ENCODE measurements at places on chromosomes 11 and 22.

GRCh38 chr11:132576706-132577105 lies 955.6 kb downstream of the OPCML start:
- DNase-seq = no peak

DNA sequence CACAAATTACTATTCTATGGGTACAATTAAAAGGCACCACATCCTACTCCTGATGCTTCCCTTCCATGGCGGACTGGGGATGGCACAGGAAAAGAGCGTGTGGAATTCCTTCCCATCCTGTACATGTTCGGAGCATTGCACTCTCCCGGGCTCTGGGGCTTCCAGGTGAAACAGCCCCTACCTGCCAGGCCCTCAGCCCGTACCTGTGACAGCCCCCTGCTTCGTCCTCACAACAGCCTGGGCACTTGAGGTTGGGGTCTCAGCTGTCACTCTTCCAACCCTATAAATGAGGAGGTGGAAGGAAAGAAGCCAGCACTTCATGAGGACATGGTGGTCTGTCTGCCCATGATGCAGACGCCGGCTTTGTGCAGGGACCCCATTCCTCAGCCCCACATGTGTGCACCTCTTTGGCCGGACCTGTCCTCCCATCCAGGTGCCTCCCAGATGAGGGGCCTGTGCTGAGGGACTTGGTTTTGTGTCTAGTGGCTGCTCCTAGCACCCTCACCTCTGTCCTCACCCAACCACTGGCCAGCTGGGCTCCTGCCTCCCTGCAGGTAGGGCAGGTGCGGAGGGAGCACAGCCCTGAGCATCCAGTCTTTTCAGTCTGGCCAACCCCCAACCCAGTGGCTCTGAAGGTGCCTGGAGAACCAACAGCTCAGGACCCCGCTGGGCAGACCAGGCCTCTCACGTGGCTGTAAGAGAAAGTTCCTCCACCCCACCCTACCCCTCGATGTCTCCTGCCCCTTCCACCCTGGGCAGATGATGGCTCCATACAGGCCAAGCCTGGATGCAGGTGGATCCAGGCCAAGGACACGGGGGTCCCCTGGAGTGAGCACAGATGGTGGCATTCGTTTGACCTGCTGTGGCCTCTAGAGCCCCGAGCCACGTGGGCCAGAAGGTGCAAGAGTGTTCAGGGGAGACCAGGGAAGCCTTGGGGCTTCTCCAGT lies 23.4 kb upstream of the WNT7B start:
- no peak for DNase-seq

DNA sequence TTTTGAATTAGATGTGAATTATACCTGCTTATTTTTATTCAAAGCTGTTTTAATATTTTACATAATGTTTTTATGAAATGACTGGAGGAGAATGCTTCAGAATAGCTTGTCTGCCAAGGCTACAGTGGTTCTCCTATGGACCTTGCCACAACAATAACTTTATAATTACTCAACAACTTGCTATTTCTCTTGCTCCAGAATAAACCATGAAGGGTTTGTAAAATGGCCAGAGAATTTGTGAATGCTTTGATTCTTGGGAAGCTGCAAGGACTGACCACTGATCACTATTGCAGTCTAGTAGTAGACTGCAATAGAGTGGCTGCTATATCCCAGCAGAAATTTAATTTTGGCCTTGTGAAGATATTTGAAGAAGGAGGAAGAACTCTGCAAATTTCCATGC lies 199.7 kb downstream of the FAT3 start:
- no peak for DNase-seq

- no peak for DNase-seq
Measured at GRCh38 chr11:19954899-19955298, 205.4 kb downstream of the DBX1 start.

GRCh38 chr11:112511911-112512310 lies 251.3 kb upstream of the PLET1 start:
- no peak for DNase-seq

- no peak for DNase-seq
Measured at GRCh38 chr22:28911304-28911690, 27.9 kb downstream of the ZNRF3 start.

GRCh38 chr22:40478338-40479125 lies 108.1 kb downstream of the SGSM3 start:
- no peak for DNase-seq

GRCh38 chr22:44689173-44689572 lies 12.8 kb upstream of the PRR5 start:
- DNase-seq = no peak

GRCh38 chr11:7577291-7578190 lies 63.7 kb downstream of the PPFIBP2 start:
- no peak for DNase-seq

DNA sequence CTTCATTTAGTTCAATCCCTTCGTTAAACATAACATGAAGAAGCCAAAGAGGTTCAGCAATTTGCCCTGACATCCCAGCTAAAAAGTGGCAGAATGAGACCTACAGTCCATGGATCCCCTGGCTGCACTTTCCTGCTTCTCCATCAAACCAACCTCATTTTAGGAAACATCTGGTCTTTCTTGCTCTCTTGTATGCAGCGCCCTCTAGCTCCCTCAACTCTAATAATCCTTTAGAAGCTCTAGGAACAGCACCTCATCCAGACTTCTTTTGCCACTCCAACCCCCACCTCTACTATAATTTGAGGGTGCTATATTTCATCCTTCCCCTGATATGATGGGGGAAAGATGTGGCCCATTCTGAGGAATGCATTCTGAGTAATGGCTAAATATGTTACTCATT lies 7.4 kb downstream of the CNTF start:
- DNase-seq = peak; percentile 61

- no peak for DNase-seq
Measured at GRCh38 chr22:32494971-32495370, 20.4 kb downstream of the FBXO7 start.

GRCh38 chr22:30334646-30335045 lies 7.9 kb upstream of the TBC1D10A start:
- no peak for DNase-seq

DNA sequence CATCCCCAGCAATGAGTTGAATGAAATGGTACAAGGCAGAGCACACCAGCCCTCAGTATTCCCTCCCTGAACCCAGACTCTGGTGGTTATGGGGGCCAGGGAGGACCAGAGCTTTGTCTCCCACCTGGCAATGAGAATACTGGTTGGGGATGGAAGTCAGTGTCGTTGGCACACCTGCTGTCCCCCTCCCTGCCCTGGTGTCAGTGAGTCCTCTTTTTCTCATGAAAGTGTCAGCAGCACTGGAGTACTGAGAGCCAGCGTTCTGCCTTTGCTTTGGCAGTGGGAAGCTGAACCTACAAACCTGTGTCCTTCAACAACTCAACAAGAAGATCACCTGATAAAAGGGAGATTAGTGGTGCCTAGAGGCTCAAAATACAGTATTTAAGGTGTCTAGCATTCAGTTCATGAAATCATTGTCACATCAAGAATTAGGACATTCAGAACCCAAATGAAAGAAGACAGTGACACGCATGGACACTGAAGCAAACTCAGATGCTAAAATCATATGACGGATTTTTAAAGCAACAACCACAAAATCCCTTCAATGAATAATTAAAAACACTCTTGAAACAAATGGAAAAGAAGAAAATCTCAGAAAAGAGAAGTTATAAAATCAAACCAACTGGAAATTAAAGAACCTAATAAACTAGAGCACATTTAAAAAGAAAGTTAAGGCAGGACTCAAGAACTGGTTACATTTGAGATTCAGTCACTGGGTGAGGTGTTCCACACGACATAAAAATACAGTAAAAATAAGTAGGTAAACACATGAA lies 77.5 kb upstream of the VPREB1 start:
- DNase-seq = no peak

- DNase-seq = no peak
Measured at GRCh38 chr11:102413497-102413896, 39.1 kb downstream of the TMEM123 start.

- DNase-seq = no peak
Measured at GRCh38 chr11:7656704-7657103, 16.6 kb downstream of the CYB5R2 start.

DNA sequence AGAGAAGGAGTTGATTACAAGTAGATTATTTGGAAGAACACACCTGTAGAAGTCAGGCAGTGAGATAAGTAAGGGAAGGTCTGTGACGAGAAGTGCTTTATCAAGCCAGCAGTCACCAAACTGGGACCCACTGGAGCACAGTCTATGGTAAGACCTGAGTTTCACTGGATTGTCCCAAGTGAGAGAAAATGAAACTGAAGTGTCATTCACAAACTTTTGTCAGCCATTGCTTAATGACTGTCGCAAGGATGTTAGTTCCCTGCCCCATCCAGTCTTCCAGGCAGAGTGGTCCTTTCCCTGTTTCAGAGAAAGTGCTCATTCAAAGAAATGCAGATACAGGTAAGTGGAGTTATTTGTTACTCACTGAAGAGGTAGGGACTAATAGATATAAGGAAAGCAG lies 728.0 kb upstream of the TENM4 start:
- no peak for DNase-seq

DNA sequence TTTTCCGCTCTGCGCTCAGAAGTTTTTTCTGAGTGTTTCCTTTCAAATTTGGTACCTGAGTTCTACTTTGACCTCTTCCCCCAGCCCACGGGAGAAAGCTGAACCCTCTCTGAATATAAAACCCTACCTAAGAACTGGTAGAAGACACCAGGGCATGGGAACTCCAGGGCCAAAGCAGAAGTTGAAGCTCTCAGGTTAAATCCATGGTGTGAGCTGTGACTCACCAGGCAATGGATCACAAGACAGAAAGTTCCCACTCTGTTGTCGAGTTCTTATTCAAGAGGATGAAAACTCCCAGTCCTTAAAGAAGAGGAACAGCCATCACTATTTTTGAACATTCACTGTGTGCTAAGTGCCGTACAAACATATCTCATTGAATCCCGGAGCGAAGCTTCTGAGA lies 8.9 kb downstream of the TMEM218 start:
- DNase-seq = no peak

GRCh38 chr11:45906965-45907611 lies at the start of gene FREY1:
Gene FREY1, minus strand, starts transcription at chr11:45907271. Its CDS starts 26 bp downstream, at chr11:45907245.
- DNase-seq = no peak

- DNase-seq = no peak
Measured at GRCh38 chr11:72241291-72241781, 2.6 kb downstream of the PHOX2A start.

DNA sequence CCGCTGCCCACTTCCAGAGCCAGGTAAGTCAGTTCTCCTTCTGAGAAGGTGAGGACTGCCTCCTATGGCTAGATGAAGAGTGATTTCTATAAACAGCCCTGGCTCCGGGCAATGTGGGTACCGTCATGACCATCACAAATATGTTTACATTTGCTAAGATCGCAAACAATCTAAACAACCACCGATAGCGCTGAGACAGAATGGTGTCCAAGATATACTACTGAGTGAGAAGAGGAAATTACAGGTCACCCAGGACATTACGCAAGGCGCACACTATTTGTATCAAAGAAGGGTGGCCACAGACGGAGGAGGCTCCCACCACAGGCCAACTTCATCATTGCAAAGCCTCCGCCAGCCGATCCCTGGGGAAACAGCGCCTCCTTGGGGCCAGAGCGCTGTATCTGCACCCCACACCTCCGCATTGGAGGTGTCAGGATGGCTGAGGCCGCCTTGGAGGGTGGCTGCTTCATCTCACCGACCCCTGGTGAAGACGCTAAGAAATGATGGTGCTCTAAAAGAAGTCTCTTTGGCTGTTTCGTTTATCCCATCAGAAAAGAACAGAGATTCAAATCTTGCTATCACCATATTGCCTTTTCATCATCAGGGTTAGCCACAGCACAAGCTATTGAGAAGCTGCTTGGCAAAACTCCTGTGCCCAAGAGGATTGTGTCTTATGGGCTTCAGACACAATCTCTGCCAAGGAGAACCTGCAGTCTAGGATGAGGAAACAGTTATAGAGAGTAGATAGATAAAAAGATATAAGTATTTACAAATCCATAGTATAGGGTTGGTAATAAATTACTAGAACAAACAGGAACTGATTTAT lies 12.3 kb upstream of the ASRGL1 start:
- DNase-seq = peak; percentile 49

DNA sequence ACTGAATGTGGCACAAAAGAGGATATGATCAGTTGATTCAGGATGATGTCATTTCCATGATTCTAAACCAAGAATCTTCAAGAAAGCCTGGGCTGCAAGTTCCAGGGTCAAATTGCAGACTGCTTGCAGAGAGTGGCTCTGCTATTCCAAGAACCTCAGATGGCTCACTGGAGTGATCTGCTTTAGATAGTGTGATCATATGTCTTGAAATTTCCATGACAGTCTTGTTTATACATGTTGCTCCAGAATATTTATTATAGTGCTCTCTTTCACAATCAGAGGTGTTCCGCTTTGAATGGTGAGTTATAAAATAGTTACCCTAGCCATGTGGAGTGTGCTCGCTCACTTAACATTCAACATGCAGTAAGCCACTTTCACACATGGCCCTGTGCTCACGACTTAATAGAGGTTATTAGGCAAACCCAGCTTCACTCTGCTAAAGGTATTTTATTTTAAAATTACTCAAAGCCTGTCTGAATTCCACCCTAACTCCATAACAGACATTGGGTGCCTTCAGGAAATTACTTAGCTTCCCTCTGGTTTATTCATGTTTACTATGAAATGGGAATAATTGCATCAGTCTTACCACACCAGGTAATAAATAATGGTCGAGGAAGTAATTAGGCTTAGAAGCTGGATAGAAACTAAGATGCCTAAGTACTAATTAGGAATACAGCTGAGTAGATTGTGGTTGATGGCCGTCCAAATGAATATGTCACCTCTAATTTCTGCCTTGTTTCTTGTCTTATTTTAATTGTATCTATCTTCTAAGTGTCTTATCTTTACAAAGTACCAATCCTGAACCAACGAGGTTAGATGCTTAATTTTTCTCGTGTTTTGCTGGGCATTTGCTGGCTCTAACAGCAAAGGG lies 187.9 kb downstream of the ETS1 start:
- DNase-seq = no peak

GRCh38 chr11:73174495-73174791 lies 32.3 kb upstream of the FCHSD2 start:
- DNase-seq = no peak

GRCh38 chr11:43532041-43532440 lies 148.5 kb upstream of the HSD17B12 start:
- DNase-seq = no peak

GRCh38 chr11:2091112-2091746 lies 48.0 kb downstream of the IGF2 start:
- no peak for DNase-seq

DNA sequence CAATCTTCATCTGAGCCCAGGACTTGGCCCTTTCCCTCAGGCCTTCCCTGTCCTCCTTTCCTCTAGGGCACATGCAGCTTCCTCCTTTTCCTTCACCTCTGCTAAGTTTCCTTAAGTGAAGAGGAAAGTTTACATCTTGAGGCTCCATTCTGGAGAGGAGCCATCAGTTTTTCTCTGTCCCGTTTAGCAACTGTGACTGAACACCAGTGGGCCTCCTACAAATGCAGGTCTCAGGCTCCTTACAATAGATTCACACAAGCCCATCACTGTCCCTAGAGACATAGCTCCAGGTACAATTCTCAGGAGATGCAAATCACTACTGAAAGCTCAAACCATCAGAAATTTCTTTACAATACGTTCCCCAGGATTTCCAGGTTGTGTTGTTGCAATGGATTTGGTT lies 23.3 kb upstream of the LYVE1 start:
- no peak for DNase-seq

- DNase-seq = no peak
Measured at GRCh38 chr11:114819028-114819427, 140.7 kb downstream of the NXPE2 start.

GRCh38 chr11:58058276-58059006 lies 27.7 kb downstream of the OR6Q1 start:
- no peak for DNase-seq

- DNase-seq = peak; percentile 98
Measured at GRCh38 chr11:65497141-65498041, 1.5 kb upstream of the MALAT1 start.
